ENCODE measurements at places on chromosomes 2 and 18.

GRCh38 chr2:240401308-240401707 lies 34.2 kb upstream of the GPC1 start:
- DNase-seq: no peak

DNA sequence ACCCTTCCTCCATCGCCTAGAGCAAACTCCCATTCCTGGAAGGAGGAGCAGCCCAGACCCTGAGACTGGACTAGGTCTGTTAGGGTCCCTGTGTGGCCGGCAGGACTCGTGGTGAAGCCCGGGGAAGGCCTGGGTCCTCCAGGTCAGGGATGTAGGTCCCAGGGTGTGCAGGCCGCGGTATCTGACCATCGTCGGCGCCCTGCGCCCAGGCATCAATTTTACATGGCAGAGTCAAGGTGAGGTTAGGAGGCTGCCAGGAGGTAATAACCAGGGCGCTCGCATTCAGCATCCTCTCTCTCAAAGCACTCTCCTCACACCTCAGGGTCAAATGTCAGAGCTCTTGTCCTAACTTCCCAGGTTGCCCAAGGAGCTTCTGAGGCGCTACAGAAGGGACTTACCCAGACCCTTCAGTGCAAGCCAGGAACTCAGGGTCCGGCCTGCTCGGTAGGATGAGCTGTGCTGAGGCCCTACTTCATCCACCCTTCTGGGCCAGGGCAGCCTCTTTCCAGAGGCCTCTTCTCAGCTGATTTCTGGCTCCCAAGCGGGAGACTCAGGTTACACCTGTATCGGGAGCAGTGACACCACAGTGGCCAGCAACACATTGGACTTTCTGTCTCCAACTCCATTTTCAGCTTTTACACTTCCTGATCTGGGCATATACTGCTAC lies 628 bp downstream of the SH2D6 start:
- DNase-seq: no peak

DNA sequence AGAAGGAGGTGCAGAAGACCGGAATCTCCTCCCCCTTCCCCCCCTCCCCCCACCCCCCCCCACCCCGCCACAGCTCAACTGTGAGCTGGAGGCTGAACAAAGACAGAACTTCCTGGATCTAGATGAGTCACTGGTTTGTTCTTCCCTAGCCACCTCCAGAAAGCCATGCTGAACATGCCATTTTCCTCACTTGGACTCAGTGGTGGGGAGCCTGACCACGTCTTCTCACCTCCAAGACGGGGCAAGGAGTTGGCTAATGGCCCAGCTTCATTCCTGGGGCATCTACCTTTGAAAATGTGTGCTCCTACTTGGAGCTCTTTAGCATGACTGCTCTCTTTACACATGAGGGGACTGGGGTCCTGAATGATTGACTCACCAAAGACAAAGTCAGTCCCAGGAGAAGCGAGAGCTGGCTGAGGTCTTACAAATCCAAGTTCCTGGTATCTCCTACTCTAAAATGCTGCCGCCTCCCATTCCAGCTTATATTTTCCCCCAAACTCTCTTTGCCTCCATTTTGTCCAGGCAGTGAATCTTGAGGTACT lies 22.6 kb upstream of the FZD5 start:
- DNase-seq: no peak

GRCh38 chr2:20241973-20242726 lies 17.2 kb upstream of the SDC1 start:
- DNase-seq: no peak

DNA sequence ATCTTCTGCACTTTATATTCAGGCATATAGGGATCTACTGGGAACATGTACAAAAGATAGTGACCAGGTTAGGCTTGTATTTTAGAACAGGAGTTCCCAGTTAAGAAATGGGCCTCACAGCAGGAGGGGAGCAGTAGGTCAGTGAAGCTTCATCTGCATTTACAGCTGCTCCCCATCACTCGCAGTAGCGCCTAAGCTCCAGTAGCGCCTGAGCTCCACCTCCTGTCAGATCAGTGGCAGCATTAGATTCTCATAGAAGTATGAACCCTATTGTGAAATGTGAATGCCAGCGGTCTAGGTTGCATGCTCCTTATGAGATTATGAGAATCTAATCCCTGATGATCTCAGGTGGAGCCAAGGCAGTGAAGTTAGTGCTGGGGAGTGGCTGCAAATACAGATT lies 224.4 kb upstream of the CYRIA start:
- DNase-seq: no peak

DNA sequence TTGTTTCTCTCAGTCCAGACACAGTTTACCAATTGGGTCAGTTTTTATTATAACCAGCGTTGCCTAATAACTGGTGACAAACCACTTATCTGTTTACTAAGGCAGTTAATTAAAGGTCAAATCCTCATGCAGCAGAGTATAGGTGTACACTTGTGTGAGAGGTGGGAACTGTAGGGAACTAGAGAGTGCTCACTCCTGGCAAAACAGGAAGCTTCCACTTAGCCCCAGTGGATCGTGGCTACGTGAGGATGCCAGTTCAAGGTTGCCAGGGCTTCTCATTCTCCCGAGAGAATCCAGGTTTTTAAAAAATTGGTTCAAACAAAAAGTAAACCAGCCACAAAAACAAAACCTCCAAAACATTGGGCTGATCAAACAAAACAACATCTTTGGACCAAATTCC lies 8.1 kb downstream of the CYBRD1 start:
- DNase-seq: no peak

- no peak for DNase-seq
Measured at GRCh38 chr18:13006531-13007247, 15.5 kb downstream of the CEP192 start.

- DNase-seq: no peak
Measured at GRCh38 chr18:76643996-76644395, 149.0 kb upstream of the ZNF516 start.

DNA sequence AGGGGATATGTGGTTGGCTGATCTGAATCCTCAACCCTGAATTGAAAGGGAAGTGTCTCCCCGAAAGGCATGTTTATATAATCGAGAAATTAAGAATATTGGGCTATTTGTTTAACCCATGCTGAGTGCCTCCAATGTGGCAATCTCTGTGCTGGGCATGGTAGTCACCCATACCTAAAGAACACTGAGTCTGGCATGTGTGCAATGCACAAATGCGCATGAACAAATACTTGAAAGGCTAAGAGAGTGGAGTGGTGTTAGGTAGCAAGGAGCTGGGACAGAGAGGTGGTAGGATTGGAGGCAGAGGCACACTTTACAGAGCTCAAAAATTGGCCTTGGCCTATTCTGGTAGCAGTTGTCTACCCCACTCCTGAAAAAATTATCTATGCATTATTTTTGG lies 645.1 kb upstream of the FAM98A start:
- no peak for DNase-seq

- no peak for DNase-seq
Measured at GRCh38 chr2:49162151-49162550, 7.8 kb upstream of the FSHR start.

- no peak for DNase-seq
Measured at GRCh38 chr2:55581435-55581834, 36.0 kb downstream of the PPP4R3B start.

DNA sequence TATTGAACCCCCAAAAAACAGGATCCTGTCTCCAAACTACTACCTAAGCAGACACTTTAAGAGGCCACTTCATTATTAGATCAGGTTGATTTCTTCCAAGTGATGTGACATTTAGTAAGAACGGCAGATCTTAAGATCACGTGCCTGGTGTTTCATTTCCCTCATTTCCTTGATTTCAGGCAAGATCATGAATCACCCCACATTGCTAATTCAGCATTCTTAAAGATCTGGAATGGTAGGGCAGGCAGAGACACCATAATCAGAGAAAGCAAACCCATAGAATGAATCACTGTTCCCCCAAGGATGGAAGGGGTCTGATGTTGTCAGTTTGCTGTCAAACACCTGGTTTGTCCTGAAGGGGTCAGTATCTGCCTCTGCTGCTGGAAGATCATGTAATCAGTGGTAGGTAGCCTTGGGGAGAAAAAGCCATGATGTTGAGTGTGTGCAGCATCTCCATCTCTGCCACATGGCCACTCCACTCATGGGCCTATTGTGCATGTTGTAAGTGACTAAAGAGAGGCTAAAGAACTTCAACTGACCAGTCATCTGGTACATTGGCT lies 133.9 kb downstream of the ARHGAP15 start:
- DNase-seq: no peak

- no peak for DNase-seq
Measured at GRCh38 chr2:219446101-219446504, 11.5 kb downstream of the SPEG start.

- no peak for DNase-seq
Measured at GRCh38 chr2:239910851-239911640, 114.1 kb downstream of the NDUFA10 start.

DNA sequence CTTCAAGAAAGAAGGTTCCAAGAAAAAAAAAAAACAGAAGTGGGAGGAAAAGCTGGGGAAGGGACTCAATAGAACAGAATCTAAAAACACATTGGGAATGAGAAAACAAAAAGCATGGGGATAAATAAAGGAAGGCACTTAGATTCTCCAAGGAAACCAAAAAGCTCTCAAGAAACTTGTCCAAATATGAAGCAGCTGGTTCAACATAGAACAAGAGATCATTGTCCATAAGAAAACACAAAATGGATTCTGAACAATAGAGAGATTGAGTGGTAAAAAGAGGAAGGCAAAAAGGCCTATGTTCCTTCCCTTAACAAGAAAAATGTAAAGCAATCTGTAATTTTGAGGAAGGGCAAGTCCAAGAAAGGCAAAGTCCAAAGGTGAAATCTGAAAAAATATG lies 32.9 kb upstream of the ALK start:
- DNase-seq: no peak

GRCh38 chr2:171553858-171554257 lies 31.6 kb downstream of the CYBRD1 start:
- no peak for DNase-seq

GRCh38 chr2:59756150-59756549 lies 797.3 kb downstream of the BCL11A start:
- no peak for DNase-seq

- DNase-seq: no peak
Measured at GRCh38 chr2:64489081-64489751, 34.9 kb upstream of the AFTPH start.

- DNase-seq: no peak
Measured at GRCh38 chr2:138201286-138201685, 237.0 kb downstream of the HNMT start.

DNA sequence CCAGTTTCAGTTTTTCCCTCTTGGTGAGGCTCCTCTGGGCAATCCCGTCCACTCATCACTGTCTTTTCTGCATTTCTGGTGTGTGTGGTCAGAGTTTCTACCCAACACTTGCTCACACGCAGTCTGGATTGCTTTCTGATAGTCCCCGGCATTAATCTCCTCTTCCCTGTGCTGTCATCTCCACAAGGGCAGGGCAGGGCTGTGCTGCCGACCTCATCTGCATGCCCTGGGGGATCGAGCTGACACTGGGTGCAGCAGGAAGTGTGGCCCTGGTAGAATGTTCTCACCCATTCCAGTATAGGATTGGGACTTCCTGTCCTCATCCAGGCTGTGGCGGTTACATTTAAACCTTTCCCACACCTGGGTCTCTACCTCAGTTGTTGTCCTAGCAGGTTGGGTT lies 80.0 kb upstream of the FAM136A start:
- DNase-seq: no peak

- DNase-seq: no peak
Measured at GRCh38 chr2:144115739-144116291, 404.1 kb downstream of the ZEB2 start.

DNA sequence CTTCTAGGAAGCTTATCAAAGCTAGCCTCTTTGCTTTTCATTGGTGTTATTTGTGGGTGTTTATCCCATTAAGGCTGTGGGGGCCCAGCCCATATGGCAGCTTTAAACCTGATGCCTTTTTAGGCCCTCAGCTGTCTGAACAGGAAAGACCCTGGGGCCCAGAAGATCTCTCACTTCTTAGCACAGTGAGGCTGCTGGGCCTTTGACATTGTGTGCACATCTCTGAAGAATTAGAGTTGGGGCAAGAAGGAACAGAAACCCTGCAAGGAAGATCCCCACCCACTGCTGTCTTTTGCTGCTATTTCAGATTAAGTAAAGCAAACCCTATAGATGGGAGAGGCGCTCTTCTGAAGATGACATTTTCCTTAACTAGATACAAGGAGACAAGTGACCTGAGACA lies 250.0 kb downstream of the SMAD2 start:
- DNase-seq: no peak

DNA sequence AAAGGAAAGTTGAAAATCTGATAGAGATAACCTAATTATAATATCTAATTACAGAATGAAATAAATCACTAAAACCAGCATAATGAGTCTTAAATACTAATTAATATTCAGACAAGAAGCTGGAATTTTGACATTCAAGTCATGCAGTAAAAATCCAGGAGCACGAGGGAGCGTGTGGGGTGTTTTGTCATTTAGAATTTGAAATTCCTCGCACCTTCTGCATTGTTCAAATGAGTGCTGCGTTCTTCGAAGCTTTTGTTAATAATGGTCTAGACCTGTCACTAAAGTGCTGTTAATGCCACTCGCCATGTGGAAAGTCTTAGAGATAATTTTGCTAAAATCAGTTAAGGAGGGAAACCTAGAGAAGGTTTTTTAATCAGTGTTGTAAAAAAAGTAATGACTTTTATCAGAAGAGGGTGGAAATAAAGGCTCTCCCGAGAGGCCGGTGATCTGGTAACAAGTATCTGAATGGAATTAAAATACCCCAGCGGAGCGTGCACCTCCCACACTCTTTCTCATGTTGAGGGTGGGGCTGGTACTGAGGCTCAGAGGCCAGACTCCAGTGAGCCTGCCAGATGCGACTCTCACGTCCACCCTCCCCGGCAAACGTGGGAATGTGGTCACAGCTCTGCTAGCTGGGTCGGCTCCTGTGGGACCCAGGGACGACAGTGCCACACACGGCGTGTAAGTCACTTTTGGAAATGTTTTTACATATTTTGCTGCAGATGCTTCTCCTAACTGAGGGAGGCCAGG lies 69.4 kb upstream of the MYT1L start:
- DNase-seq: no peak

DNA sequence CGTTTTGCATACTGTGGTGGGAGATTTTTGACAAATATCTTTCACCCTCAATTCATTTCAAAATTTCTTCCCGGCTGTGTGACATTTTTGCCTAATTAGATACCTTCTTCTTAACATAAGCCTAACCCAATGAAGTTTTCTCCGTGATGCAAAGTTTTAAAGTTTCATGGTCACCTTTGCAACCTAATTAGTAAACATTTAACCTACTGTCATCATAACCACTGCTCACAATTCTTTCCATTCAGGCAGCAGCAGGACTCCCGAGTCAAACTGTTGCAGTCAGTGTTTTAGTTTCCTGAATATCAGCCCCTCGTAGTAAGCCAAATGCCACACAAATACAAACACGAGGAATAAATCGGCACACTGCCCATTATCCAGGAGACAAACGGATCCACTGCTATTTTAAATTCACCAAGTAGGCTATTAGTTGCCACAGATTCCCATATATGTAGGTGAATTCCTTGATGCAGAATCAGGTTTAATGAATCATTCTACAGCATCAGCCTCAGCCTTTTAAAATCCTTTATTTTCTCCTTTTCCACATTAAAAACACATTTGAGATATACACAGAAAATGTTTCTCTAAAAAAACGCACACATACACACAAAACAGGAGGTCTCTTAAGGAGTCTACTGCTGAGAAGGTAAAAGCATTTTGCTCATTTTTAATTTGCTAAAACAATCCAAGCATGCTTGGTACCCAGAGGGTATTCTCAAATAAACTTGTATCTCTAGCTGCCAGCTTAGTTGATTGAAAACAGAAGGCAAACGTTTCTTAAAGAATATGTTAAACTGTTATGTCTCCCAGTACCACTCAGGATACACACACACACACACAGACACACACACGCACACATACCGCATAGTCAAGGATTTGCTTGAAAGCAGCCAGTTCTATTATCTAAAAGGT lies 106.5 kb upstream of the KCTD1 start:
- no peak for DNase-seq

Data from stimulated activated CD4-positive, alpha-beta T cell treated with anti-CD3 and anti-CD28 coated beads, Interleukin-15, amount 100 ng/mL, for 1 hour (primary cell).